ENCODE measurements at places on chromosomes 1 and 21.

DNA sequence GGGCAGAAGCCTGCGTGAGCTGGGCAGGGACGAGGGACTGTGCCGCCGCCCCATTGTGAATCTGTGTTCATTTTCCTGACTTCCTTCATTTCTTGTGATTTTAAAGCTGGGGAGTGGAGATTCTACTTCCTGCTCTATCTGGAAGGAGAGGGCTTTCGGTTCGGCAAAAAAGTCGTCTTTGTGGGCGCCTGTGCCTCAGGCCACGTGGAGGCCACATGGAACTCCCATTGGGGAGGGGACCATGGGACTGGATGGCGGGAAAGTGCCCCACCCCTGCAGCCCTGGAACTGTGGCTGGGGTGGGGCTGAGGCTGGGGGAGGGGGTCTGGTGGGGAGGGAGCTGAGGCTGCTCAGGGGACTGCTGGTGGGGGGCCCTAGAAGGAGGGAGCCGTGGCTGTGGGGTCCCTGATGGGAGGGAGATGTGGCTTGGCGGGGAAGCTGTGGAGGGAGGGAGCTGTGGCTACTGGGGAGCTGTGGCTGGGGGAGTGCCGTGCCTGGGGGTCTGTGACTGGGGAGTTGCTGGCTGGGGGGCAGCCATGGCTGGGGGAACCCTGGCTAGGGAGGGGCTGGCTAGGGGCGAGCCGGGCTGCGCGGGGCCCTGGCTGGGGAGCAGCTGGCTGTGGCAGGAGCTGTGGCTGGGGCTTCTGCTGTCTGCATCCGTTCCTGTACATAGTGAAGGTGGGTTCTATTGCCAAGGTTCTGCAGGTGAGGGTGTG is 31.5 kb downstream of the COL18A1 start:
- DNase-seq: no peak

- no peak for DNase-seq
Measured at GRCh38 chr1:52041551-52042185, 8.1 kb upstream of the KTI12 start.

DNA sequence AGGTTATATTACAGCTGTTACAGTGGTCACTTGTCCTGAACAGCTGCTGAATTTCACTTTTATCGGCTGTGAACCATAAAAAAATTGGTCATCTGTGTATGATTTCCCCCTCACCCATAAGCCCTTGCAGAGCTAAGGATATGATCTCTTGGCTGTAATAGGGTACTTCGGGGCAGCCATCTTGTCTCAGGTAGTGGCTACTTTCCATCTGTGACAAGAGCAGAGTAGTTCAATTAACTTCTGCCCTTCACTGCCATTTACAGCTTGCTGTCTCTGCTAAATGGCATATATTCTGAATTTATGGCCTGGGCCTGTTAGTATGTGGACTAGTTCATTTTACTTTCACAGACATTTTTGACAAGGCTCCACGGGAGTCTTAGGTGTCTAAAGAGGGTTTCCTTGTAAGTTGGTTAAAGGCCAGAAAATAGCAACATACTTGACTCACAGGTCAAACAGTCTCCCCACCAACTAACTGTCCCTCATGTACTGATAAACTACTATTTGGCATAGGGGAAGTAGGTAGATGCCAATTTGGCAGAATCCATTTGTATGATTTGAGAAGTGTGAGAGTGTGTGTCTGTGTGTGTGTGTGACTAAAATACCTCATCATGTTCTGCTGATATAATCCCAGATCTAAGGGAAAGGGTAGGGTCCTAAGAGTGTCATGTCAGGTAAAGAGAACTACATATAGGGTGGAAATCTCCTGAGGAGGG is 151.6 kb downstream of the KCTD3 start:
- DNase-seq: no peak

DNA sequence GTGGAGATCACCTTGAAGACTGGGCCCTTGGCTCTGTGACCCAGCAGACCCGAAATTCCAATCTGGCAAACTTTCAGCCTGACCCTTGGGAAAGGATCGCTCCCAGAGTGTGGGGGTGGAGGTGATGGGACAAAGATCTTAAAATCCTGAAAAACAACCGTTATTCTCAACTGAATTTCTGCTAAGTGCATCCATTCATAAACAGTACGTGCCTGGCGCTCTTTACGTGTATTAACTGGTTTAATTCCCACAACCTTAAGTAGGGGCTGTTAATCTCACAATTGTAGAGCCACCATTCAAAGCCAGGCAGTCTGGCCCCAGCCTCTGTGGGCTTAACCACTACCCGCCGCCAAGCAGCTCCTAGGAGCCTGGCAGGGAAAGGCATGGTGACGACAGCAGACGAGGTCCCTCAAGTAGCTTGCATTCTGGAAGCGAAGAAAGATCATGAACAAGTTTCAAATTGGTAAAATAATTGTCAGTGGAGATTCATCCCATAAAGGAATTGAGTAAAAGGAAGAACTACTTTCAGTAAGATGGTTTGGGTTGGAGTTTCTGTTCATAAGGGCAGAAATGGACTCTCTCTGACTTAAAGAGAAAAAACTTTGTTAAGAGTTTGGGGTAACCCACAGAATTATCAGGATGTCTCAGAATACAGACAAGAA is 11.4 kb upstream of the RGS16 start:
- peak; percentile 49 for DNase-seq

DNA sequence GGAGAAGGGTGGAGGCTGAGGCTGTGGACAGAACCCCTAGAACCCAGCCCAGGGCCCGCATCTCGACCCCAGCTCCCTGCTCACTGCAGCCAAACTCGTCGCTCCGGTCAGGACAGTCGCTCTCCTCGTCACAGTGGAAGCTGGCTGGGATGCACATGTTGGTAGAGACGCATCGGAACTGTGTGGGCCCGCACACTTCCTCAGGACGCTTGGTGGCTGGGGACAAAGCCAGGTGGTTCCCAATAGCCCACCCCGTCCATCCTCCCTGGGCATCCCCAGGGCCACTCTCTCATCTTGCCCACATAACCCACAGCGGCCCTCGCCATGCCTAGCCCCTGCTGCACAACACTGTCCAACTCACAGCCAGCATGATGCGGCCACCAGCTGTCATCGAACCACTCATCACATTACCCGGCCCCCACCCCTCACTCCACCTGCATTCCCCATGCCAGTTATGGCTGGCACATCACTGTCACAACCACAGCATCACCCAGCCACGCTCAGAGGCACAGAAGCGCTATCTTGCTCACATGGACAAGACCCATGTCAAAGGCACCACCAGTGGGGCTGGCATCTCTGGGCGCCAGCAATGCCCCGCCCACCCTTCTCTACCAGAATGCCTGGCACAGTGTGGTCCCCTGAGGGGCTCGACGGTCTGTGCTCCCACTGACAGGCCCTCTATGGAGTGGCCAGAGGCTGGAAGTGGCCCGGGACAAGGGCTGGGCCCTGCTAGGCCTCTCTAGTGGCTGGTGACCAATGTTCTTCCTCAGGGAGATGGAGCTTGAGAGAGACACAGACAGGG is 51.7 kb downstream of the HSPG2 start:
- DNase-seq: no peak

DNA sequence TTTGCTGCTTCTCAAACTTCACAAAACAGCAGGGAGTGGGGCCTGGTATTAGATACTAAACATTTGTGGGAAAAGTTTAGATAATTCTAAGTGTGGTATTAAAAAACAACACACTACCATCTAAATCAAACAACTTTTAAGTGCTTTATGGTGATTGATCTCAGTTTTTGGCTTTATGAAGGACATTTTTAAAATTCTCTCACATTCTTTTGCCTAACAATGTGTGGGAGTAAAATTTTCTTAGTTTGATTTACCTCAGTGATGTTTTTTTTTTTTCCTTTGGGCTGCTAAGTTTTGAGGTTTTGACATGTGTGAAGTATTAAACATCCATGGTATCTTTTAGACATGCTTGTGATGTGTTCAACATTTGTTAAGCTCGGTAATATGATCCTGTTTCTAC is 116.2 kb downstream of the DISP1 start:
- DNase-seq: no peak

- no peak for DNase-seq
Measured at GRCh38 chr1:94797291-94797690, 22.9 kb upstream of the SLC44A3 start.

DNA sequence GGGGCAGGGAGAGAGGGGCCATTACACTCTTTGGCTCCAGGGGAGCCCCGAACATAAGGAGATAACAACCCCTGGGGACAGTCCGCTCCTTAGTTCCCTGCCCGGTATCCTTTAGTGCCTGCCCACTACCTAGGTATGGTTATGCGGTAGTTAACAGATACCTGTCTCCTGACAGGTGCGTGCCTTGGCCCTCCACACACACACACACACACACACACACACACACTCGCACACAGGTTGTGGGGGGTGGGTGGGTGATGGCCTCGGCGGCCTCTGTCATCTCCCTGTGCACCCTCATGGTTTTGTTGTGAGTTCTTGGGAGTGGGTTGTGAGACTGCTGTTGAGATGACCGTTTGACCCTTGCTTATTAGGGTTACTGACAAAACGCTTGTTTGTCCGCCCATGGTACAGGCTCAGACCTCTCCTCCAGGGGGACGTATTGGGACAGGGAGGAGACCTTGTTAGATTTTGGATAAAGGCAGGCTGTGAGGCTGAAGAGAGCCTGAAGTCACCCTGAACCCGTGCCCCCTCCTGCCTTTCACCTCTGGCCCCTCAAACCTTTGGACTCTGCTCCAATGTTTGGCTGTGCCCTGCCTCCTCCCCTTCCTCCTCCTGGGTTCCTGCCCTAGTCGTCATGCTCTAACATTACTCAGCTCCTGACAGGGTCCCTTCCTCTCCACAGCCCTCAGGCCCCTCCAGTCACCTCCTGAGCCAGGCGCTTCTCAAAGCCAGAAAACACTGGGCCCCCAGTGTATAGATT is 979 bp downstream of the RASSF5 start:
- DNase-seq: no peak

GRCh38 chr1:212973426-212973825 is 23.1 kb downstream of the VASH2 start:
- no peak for DNase-seq

DNA sequence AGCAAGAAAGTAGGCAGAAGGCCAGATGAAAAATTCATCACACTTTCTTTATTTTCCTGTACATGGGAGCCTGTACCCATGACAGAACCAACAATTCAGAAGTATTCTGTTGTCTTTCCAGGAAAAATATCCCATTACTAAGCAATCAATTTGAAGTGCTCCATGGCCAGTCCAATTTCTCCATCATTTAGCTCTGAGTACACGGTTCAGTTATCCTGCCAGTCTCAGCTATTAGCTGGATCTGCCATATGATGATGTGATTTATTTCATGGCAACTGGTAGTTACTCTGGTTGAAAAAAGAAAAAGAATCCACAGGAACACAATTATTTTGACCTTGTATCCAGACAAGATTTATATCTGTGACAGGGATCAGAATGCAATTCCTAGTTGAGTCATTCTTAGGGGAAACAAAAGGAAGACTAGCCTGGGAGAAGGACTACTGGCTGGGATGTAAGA is 70.6 kb upstream of the GORAB start:
- DNase-seq: no peak

- no peak for DNase-seq
Measured at GRCh38 chr1:30684259-30684658, 39.1 kb downstream of the MATN1 start.

DNA sequence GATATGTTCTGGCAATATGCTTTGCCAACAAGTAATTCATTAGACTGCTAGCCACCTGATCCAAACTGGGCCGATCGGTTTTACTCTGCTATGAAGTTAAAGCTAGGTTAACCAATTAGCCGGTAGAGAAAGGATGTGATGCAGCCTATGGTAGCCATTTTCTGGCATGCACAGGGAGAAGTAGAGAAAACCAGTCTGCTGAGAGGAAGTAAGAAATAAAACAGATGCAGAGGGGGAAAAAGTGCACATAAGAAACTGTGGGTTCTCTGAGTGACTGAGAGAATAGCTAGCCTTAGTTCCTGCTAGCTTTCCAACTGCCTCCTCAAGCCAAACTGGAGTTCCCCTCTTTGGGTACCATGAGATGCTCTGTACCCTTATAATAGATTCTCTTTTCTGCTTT is 52.8 kb downstream of the ARID4B start:
- DNase-seq: no peak

GRCh38 chr1:94757931-94758330 is 62.2 kb upstream of the SLC44A3 start:
- DNase-seq: no peak

GRCh38 chr1:196355206-196355786 is 252.9 kb downstream of the KCNT2 start:
- no peak for DNase-seq

DNA sequence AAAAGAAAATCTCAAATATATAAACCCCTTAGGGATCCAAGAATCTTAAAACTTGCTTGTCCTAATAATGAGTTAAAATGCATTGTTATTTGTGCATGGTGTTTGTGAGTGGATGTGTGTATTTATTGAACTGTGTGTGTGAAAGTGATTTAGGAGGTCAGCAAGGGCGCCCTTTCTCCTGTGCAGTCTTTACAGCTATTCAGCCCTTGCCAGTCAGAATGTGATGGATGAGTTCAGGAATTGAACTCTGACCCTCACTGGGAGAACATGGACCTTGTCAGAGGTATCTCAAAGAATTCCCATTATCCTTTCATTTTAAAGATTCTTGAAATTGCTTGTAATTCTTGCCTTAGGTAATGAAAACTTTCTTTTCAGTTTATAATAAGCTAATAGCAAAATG is 493.0 kb upstream of the ADGRL4 start:
- DNase-seq: no peak

- no peak for DNase-seq
Measured at GRCh38 chr1:234586892-234587485, 23.0 kb downstream of the IRF2BP2 start.

- DNase-seq: no peak
Measured at GRCh38 chr1:237687804-237688203, 202.9 kb downstream of the ZP4 start.

GRCh38 chr1:26785611-26786436 is 1.9 kb upstream of the PIGV start:
- no peak for DNase-seq

GRCh38 chr1:28888915-28889314 is 25.5 kb upstream of the EPB41 start:
- DNase-seq: no peak

DNA sequence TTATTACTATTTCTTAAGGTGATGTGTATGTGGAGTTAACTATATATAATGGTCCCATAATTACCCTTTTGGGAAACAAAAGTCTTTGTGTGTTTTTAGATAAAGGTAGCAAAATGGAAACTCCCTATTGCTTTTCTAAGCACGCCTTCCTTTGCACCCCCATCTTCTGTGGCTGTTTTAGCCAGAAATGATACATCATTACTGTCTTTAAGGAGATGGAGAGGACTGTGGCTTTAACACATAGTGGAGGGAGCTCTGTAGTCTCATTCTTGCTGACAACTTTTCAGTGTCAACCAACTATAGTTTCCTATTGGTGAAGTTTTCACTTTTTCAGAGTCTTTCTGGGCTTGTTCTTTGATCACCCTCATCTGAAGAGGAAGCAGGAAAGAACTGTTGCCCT is 1.0 kb downstream of the APOBEC4 start:
- no peak for DNase-seq

- no peak for DNase-seq
Measured at GRCh38 chr21:32102426-32102825, 176.4 kb downstream of the MIS18A start.

- no peak for DNase-seq
Measured at GRCh38 chr1:233211106-233211505, 84.4 kb downstream of the PCNX2 start.

DNA sequence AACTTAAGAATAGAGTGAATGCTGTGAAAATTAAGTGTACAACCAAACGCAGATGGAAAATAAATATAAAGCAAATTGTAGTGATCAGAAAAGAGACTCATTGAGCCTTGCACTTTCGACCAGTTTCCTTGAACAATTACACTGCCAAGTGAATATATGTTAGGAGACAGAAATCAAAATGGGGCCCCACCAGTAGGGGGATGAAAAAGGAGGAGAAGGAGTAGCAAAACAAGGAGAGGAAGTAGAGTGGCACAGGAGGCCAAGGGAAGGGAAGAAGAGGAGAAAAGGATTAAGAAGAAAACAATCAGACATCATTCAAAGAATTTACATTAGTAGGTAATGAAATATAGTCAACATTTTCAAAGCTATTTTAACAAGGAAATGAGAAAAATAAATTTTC is 1770.6 kb downstream of the PLA2G4A start:
- no peak for DNase-seq

Measured in nucleus accumbens (tissue), 56 donors.